ENCODE measurements at places on chromosomes 11 and 22. TPM values are rescaled to one million over a fixed set of nuclear protein-coding genes. Genes with fewer than 3 reads are reported as not detected.
A peak's percentile ranks its signal among the peaks of the same experiment; 100 is the strongest.

DNA sequence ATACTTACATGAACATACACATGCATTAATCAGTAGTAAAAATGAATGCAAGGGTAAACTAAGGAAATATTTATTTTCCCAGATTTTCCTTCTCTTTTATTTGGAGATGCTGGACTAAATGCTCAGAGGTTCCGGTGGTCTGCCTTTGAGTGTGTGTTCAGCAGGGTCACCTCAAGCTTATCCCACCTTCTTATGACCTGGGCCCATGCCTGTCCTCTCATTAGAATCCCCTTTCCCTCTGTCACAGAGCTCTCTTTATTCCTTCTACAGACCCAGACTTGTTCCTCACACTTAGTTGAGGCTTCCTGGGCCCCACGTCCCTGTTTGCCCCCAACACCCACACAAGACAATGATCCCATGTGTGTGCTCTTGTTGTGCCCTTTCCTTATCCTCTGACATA lies 61.6 kb upstream of the TOP3B start:
- no peak overlapping the region for H3K27ac ChIP-seq
- H3K4me1 ChIP-seq: no peaks in the 10 kb centered on the region
- DNase-seq: no peak
- H3K27me3 ChIP-seq: peaks cover 53% of the 10 kb centered on the region
- H3K36me3 ChIP-seq: no peaks in the 10 kb centered on the region

DNA sequence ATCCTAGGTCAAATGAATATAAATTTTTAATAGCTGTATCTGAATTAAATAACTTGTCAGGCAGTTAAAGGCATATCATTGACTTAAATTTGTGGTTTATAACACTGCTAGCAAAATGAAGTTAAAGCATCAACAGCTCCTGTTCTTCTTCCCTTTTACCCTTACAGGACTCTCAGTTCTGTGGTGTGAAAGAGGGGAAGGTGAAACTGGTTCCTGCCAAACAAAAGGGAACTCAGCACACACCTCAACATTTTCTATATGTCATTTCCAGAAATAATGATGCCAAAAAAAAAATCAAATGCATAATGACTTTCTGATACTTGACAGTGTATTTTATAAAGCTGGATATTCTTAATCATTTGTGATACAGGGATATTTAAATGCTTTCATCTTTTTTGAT lies 21.2 kb downstream of the ARL14EP start:
- no peak overlapping the region for H3K27ac ChIP-seq
- no peaks in the 10 kb centered on the region for H3K27me3 ChIP-seq
- no peak for DNase-seq
- no peak overlapping the region for H3K4me3 ChIP-seq
- H3K4me1 ChIP-seq: no peaks in the 10 kb centered on the region

The JHY gene
- 1.8 TPM for total RNA-seq

The LMO1 gene
- total RNA-seq: 2.3 TPM

DNA sequence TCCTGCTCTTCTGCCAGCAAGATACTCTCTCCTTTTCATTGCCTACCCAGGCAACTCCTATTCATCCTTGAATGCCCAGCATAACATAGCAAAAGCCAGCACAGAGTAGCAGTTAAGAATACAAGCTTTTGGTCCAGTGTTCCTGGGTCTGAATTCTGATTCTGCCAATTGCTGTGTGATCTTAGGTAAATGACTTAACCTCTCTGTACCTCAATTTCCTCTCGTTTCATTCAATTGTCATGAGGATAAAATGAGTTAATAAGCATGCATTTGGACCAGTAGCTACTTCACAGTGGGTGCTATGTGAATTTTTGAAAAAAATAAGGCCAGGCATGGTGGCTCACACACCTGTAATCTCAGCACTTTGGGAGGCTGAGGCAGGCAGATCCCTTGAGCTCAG lies 346.0 kb downstream of the BUD13 start:
- DNase-seq: no peak
- no peak overlapping the region for H3K4me3 ChIP-seq
- H3K27me3 ChIP-seq: peaks cover 25% of the 10 kb centered on the region
- no peak overlapping the region for H3K27ac ChIP-seq
- no peaks in the 10 kb centered on the region for H3K36me3 ChIP-seq
- H3K4me1 ChIP-seq: peaks cover 15% of the 10 kb centered on the region

The WNT7B gene
- not detected for total RNA-seq

DNA sequence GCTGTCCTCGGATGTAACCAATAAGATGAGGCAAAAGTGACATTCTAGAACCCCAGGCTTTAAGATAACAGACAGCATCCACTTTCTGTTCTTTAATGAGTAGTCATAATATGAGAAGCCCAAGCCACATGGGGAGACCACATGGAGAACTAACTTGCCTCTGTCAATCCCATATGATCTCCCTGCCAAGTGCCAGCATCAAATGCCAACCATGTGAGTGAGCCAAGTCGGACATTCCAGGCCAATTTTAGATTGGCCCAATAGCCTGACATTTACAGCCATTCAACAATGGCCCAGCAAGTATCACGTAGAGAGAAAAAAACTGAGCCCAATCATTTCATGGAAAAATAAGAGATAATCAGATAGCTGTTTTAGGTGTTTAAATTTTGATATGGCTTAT lies 2048.3 kb upstream of the RAG2 start:
- no peaks in the 10 kb centered on the region for H3K27me3 ChIP-seq
- no peak overlapping the region for H3K27ac ChIP-seq
- peak; percentile 23 for DNase-seq
- no peak overlapping the region for H3K4me3 ChIP-seq
- no peaks in the 10 kb centered on the region for H3K36me3 ChIP-seq
- no peaks in the 10 kb centered on the region for H3K4me1 ChIP-seq

The OR6A2 gene
- not detected for total RNA-seq

GRCh38 chr22:36808721-36809344 lies 8.0 kb downstream of the PVALB start:
- H3K27ac ChIP-seq: no peak overlapping the region

The MTMR2 gene
- total RNA-seq: 16.7 TPM

DNA sequence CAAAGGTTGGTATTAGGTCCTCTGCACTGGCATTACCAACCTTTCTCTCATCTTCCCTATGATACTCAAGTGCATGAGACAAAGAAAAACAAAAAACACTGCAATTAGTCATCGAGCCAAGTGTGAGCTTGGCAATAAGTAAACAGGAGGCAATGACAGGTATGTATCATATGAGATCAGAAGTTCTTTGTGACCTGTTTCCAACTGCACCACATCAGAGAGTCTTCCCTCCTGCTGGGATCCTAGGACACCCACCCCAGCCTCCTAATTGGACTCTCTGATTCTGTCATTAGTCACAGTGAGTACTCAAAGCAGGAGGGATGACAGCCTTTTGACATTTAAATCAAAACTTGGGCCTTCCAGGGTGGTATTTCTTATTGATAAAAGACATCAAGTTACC lies 7.8 kb upstream of the JAML start:
- no peaks in the 10 kb centered on the region for H3K36me3 ChIP-seq
- no peak overlapping the region for H3K4me3 ChIP-seq
- no peaks in the 10 kb centered on the region for H3K27me3 ChIP-seq
- DNase-seq: no peak
- peaks cover 17% of the 10 kb centered on the region for H3K4me1 ChIP-seq
- no peak overlapping the region for H3K27ac ChIP-seq

The SCN2B gene
- 24.9 TPM for total RNA-seq

DNA sequence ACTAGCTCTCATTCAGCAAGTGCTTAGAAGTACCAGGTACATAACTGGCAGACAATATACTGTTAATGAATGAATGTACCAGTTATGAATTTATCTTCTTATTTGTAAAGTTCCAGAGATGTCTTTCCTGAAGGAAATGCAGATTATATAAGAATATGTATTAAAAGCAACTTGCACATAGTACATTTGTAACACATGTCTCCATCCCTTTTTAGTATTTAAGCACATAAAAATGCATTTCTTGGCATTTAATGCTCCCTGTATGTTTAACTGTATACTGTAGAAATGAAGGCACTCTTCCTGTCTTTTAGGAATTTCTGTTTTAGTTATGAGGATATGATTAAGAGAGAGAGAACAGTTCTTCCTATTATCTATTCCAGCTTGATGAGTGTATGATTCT lies 241.3 kb downstream of the NELL1 start:
- no peak for DNase-seq
- no peaks in the 10 kb centered on the region for H3K27me3 ChIP-seq
- H3K4me3 ChIP-seq: no peak overlapping the region
- no peaks in the 10 kb centered on the region for H3K4me1 ChIP-seq

The LAYN gene
- total RNA-seq: 2.8 TPM

The CD3D gene
- not detected for total RNA-seq

The NECTIN1 gene
- 22.9 TPM for total RNA-seq

The RFPL1 gene
- not detected for total RNA-seq

DNA sequence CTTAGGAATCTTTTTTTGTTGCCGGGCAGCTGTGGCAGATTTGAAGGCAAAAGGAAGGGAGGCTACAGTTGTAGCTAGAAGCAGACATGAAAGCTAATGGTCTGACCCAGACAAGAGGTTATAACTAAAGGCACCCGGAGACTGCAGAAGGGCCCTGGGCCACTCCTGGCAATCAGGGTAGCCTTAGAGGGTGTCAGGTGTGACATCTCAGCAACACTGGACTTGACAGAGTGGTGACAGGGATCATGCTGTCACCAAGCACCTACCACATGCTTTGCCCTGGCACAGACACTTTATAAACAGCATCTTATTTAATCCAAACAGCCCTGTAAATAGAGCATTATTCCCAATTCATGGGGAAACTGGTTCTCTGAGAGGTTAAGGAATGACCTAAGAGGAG lies 25.7 kb downstream of the TUB start:
- peak overlapping the region; percentile 57 for H3K27ac ChIP-seq
- peaks cover 15% of the 10 kb centered on the region for H3K36me3 ChIP-seq
- H3K27me3 ChIP-seq: no peaks in the 10 kb centered on the region
- peaks cover 46% of the 10 kb centered on the region for H3K4me1 ChIP-seq
- H3K4me3 ChIP-seq: no peak overlapping the region

DNA sequence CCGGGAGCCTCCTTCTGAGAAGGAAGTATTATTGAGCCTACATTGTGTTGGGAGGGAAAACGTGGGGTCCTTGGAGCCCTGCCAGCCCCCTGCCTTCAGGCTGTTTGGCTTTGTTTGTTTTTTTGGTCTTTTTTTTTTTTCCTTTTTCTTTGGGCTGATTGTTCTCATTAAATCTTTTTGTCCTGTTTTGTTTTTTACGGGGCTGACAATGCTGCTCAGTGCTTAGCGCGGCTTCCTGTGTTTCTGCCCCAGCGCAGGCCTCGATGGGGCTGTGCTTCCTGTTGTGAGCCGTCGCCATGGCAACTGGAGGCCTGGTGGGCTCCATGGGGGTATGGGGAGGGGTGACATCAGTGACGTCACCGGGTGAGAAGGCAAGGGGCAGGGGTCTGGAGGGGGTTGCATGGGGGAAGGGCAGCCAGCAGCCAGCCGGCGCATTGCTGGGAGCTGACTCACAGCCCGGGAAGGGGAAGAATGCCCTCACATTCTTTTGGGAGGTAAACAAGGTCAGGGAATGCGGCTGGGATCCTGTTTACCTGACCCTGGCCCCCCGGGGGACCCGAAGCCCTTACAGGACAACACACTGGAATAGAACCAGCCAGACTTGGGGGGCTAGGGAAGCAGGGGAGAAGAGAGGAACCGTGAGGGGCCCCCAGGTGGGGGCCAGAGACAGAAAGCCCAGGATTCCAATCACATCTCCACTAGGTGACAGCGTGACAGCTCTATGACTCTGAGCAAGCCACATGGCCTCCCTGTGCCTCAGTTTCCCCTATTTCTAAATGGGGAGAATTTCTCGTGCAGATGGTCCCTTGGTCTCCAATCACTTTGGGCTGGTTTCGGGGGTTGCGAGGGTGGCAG lies 22.2 kb upstream of the CBX7 start:
- H3K4me3 ChIP-seq: peak overlapping the region; percentile 26
- no peaks in the 10 kb centered on the region for H3K36me3 ChIP-seq
- DNase-seq: peak; percentile 77
- H3K27me3 ChIP-seq: no peaks in the 10 kb centered on the region
- peak overlapping the region; percentile 88 for H3K27ac ChIP-seq
- peaks cover 85% of the 10 kb centered on the region for H3K4me1 ChIP-seq

The SHANK2 gene
- total RNA-seq: 0.27 TPM

The ANO5 gene
- total RNA-seq: 79.7 TPM

The SAC3D1 gene
- total RNA-seq: 5.6 TPM

- peaks cover 65% of the 10 kb centered on the region for H3K27me3 ChIP-seq
- H3K4me3 ChIP-seq: no peak overlapping the region
- no peaks in the 10 kb centered on the region for H3K36me3 ChIP-seq
Measured at GRCh38 chr22:49754696-49755630, 72.7 kb downstream of the BRD1 start.

DNA sequence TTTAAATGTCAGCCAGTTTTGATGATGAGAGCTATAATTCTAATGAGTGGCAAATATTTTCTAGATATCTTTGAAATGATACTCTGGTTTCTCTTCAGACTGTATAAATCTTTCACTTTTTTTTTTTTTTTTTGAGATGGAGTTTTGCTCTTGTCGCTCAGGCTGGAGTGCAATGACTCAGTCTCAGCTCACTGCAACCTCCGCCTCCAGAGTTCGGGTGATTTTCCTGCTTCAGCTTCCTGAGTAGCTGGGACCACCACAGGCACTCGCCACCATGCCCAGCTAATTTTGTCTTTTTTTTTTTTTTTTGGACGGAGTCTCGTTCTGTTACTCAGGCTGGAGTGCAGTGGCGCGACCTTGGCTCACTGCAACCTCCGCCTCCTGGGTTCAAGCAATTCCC lies 113.6 kb downstream of the TEAD1 start:
- peaks cover 53% of the 10 kb centered on the region for H3K4me1 ChIP-seq
- no peak overlapping the region for H3K27ac ChIP-seq
- no peaks in the 10 kb centered on the region for H3K36me3 ChIP-seq
- H3K27me3 ChIP-seq: no peaks in the 10 kb centered on the region

DNA sequence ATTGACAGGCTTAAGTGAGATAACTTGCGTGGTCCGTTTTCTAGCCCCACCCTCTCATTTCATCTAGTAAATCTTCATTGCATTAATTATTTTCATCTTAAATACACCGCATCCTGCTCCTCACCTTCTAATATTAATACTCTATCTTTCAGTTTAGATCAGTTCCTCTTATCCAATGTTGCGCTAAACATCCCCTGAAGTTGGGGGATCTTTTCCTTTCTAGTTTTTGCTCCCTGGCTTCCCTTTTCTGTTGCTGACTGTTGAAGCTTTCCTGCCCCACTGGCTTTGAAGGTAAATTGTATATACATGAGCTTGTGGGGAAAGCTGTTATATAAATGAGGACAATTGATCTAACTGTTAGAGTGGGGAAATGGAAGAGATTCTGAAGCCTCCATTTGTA lies 7.2 kb downstream of the CAT start:
- DNase-seq: no peak
- no peak overlapping the region for H3K4me3 ChIP-seq
- H3K4me1 ChIP-seq: peaks cover 85% of the 10 kb centered on the region
- H3K27ac ChIP-seq: no peak overlapping the region

- H3K4me3 ChIP-seq: no peak overlapping the region
- no peaks in the 10 kb centered on the region for H3K4me1 ChIP-seq
- H3K27ac ChIP-seq: no peak overlapping the region
- no peak for DNase-seq
- no peaks in the 10 kb centered on the region for H3K36me3 ChIP-seq
Measured at GRCh38 chr11:19321351-19321750, 80.6 kb upstream of the E2F8 start.

All from left ventricle myocardium inferior (tissue), 1 donor.